ENCODE measurements at places on chromosomes 2 and 18.

GRCh38 chr2:196083601-196084000 is 15.0 kb upstream of the DNAH7 start:
- no peak for DNase-seq

- DNase-seq: no peak
Measured at GRCh38 chr2:1787755-1788477, 43.6 kb upstream of the PXDN start.

DNA sequence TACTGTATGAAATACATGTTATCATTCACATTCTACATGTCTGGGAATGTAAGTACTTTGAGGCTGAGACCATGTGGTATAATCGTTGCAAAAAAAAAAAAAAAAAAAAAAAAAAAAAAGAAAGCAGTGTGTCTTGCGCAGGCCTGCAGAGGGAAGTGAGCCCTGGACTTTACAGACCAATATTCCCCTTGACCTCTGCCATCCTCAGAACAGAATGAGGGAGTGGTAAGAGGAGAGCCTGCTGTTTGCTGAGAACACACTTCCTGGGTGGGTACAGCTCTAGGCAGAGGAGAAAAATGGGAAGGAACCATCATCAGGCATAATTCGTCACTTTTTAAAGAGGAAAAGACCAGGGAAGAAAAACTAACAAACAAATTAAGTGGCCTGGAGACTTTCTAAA is 28.8 kb upstream of the TBC1D8 start:
- DNase-seq: no peak

GRCh38 chr2:163990541-163990940 is 254.7 kb upstream of the FIGN start:
- no peak for DNase-seq

DNA sequence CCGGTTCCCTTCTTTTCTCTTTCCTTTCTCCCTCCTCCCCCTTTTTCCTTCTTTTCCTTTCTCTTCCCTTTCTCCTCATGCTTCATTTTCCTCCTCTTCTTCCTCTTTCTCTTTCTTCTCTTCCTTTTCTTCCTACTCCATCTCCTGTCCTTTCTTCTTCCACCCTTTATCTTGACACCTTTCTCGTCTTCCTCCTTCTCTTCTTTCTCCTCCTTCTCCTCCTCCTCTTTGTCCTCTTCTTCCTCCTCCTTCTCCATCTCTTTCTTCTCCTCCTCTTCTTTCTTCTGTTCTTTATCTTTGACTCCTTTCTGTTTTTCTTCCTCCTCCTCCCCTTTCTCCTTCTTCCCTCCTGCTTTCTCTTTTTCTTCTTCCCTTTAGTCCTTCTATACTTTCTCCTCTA is 53.2 kb downstream of the CELF4 start:
- no peak for DNase-seq

GRCh38 chr2:207223051-207223450 is 57.3 kb upstream of the KLF7 start:
- DNase-seq: no peak

Data from cortex of kidney (tissue), 1 donor.